ENCODE measurements at places on chromosomes 1 and 21. TPM values are rescaled to one million over a fixed set of nuclear protein-coding genes. Genes with fewer than 3 reads are reported as not detected.

RGSL1 gene
- total RNA-seq, result not detected

DNA sequence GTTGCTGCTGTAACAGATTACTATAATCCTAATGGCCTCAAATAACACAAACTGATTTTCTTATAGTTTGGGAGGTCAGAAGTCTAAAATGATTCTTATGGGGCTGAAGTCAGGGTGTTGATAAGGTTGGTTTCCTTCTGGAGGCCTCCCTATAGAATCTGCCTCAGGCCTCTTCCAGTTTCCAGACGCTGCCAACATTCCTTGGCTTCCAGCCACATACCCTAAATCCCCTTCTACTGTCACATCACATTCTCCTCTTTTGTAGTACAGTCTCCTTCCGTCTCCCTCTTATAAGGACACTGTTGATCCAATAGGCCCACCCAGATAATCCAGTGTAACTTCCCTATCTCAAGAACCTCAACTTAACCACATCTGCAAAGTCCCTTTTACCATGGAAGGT, 145.3 kb upstream of the NCAM2 start:
- DNase-seq, result no peak

DNA sequence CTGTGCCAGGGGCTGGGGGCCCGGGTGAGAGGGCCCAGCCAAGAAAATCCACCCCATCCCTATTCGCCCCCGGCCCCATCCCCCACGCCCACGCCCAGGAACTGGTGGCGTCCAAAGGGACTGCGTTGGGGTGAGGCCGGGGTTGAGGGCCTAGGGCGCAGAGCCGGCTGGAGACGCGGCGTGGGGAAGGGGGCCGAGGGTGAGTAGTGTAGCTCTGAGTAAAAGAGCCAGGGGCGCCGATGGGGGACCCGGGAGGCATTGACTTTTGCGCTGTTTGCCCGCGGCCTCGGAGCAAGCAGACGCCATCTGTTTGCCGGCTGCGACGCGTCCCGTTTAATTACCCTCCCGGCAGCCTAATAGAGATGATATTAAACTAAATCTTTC, 3.5 kb upstream of the DMRTA2 start:
- DNase-seq, result no peak

- DNase-seq, result no peak
Measured at GRCh38 chr1:197249324-197249723, 18.7 kb upstream of the CRB1 start.

DNA sequence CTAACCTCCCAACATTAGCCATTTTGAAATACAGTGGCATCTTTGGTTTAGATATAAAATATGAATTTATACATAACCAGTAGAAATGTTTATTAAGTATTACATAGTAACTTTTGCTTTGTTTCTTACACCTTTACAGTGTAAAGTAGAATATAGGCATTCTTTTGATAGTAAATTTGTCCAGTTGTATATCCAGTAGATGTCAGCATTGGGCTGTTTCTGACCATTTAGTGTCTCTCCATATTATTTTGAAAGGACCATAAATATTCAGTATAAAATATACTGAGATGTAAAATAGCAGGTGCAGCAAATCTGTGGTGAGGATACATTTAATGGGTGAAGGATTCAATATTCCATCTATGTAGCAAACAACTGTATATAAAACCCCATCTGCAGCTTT, 115.8 kb upstream of the ZRANB2 start:
- DNase-seq, result peak; percentile 55

Measured in fibroblast of the aortic adventitia (primary cell).